ENCODE measurements at places on chromosomes 2 and 18. TPM values are rescaled to one million over a fixed set of nuclear protein-coding genes. Genes with fewer than 3 reads are reported as not detected.

GRCh38 chr18:78822171-78822948 is 157.3 kb upstream of the SALL3 start:
- H3K36me3 ChIP-seq, result no peaks in the 10 kb centered on the region
- DNase-seq, result no peak
- H3K27ac ChIP-seq, result no peak overlapping the region
- H3K4me1 ChIP-seq, result no peaks in the 10 kb centered on the region

Gene LOXL3
- not detected for total RNA-seq

DNA sequence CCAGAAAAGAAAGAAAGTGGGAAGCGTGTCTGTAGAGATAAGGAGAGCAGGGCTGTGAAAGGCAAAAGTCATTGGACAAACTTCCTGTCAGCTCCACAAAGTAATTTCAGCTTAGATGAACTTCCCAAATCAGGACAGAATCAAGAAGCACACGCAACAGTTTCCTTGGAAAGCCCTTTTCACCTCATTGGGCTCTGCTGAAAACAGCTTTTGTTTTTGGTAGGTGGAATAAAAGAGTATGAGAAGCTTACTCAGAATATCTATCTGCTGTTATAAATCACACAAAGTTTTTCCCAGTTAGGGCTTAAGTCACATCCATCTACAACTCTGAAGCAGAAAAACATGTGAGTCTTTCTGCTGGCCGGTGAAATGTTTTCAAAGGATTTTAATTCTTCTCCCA is 42.4 kb upstream of the EFEMP1 start:
- no peak overlapping the region for H3K4me3 ChIP-seq
- DNase-seq, result no peak
- H3K36me3 ChIP-seq, result no peaks in the 10 kb centered on the region
- H3K27ac ChIP-seq, result no peak overlapping the region

GRCh38 chr2:85772019-85772745 is 18.4 kb downstream of the ATOH8 start:
- peaks cover 20% of the 10 kb centered on the region for H3K27me3 ChIP-seq
- no peaks in the 10 kb centered on the region for H3K36me3 ChIP-seq
- no peak overlapping the region for H3K4me3 ChIP-seq
- peaks cover 3% of the 10 kb centered on the region for H3K4me1 ChIP-seq

DNA sequence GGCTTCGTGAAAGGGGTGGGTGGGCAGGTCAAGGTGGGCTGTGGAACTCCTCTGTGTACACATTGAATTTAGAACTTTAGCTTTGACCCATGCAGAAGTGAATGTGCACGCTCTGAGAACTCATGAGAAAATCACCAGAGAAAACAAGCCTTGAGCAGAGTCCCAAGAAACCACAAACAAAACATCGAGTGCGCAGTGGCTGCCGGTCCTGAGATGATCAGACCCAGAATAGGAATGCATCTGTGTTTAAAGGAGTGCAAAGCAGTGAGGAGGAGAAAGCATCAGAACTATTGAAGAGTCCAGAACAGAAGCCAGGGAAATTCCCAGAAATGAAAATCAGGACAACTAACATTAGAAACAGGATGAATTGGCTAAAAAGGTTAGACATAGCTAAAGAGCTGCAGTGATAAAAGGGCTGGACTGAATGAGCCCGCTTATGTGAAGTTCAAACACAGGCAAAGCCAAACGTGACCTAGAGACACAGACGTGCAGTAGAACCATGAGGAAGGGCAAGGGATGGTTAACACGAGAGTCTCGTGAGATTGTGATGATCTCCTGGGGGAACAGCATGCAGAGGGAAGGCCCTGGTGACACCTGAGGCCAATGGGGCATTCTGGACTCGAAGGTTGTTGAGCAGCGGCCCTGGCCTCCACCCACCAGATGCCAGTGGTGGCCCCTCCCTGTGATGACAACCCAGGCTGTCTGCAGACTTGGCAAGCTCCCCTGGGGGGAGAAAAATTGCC is 16.4 kb upstream of the TXNL4A start:
- DNase-seq, result no peak
- H3K4me1 ChIP-seq, result no peaks in the 10 kb centered on the region
- H3K4me3 ChIP-seq, result no peak overlapping the region
- no peaks in the 10 kb centered on the region for H3K27me3 ChIP-seq
- no peaks in the 10 kb centered on the region for H3K36me3 ChIP-seq

Gene DSC3
- not detected for total RNA-seq

GRCh38 chr2:85843543-85843942 is 45.2 kb downstream of the ST3GAL5 start:
- peaks cover 5% of the 10 kb centered on the region for H3K4me1 ChIP-seq
- H3K27ac ChIP-seq, result no peak overlapping the region
- no peak overlapping the region for H3K4me3 ChIP-seq
- H3K27me3 ChIP-seq, result no peaks in the 10 kb centered on the region

DNA sequence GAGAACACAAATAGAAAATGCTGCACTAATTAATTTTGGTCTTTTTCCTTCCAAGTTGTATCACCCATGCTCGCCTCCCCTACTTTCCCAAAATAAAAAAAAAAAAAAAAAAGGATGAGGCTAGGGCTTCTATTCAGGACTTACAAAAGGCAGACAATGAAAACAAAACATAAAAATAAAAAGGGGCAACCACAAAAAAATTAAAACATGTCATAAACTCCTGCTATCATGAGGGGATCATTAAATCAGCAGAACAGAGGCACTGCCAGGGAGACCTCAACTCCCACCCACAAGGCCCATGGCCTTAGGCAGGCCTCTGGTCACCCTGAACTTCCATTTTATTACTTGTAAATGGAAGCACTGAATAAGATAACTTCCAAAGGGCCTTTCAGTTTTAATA is 23.3 kb downstream of the EPB41L3 start:
- peaks cover 22% of the 10 kb centered on the region for H3K27me3 ChIP-seq
- H3K27ac ChIP-seq, result no peak overlapping the region
- DNase-seq, result no peak
- peaks cover 9% of the 10 kb centered on the region for H3K4me1 ChIP-seq
- no peaks in the 10 kb centered on the region for H3K36me3 ChIP-seq

Measured in naive thymus-derived CD8-positive, alpha-beta T cell (primary cell).